ENCODE measurements at places on chromosomes 7 and 10. TPM values are rescaled to one million over a fixed set of nuclear protein-coding genes. Genes with fewer than 3 reads are reported as not detected.

Gene POLR2J2
- not detected for total RNA-seq

Gene ACADSB
- 6.6 TPM for total RNA-seq

Gene PRSS37
- not detected for total RNA-seq

Gene CCDC126
- total RNA-seq: 25.8 TPM

Gene TRPV6
- not detected for total RNA-seq

Gene CCDC3
- total RNA-seq: 2.4 TPM

Gene DGKB
- total RNA-seq: not detected

Gene POLD2
- 185 TPM for total RNA-seq

Gene RBP3
- total RNA-seq: not detected

Gene HMX2
- not detected for total RNA-seq

Gene RPP30
- 108 TPM for total RNA-seq

Gene MAT1A
- total RNA-seq: 1.7 TPM

Gene FKBP6
- total RNA-seq: not detected

Gene OR2A5
- not detected for total RNA-seq

Data from H4 (cell line).